Dorsolateral prefrontal cortex (tissue), 122 donors: ENCODE measurements at places on chromosomes 3 and 15. TPM values are rescaled to one million over a fixed set of nuclear protein-coding genes. Genes with fewer than 3 reads are reported as not detected.

The TMOD3 gene
- total RNA-seq: 23.0 TPM

The FBXO40 gene
- 3.8 TPM for total RNA-seq

The SHISA5 gene
- total RNA-seq: 84.1 TPM

The NRROS gene
- 3.3 TPM for total RNA-seq

The POTEB gene
- total RNA-seq: not detected

The MIX23 gene
- total RNA-seq: 19.9 TPM

The GOLGA6L10 gene
- total RNA-seq: 3.0 TPM

GRCh38 chr3:117793622-117794265 lies 1084.2 kb downstream of the TUSC7 start:
- no peak for DNase-seq

DNA sequence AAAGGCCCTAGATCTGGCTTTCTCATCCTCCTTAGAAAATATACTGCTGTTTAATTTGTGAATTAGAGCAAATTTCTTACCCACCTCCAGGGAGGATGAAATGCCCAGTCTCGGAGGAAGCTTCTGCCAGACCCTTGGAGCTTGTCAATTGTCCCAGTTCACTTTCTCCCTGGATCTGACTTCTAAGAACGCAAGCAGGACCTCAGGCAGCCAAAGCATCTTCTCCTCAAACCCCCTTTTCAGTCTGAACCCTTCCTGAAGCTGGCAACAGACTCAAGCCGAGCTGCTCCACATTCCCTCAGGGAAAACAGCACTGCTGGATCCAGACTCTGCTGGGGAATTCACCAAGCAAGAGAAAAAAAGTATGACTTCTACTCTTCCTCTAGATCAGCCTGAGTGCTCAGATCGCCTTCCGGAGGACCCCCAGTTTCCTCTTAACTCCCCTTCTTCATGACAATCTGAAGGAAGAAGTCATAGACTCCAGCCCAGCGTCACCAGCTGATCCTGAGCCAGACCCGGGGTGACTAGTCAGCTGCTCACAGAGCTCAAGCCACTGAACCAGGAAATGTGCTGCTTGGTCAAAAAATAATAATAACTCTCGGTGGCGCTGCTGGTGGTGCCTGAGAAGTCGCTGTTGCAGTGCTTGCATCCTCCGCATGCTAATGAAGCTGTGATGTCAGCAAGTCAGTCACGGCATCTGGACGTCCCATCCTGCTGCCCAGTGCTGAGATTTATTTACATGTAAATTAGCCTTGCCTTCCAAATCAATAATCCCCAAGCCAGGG lies at the start of gene PRICKLE2:
TSS of gene PRICKLE2 (minus strand) at position 641 of the 785 bp plus-strand sequence. CDS start 26,539 bp downstream, outside the sequence.
- peak; percentile 91 for DNase-seq

DNA sequence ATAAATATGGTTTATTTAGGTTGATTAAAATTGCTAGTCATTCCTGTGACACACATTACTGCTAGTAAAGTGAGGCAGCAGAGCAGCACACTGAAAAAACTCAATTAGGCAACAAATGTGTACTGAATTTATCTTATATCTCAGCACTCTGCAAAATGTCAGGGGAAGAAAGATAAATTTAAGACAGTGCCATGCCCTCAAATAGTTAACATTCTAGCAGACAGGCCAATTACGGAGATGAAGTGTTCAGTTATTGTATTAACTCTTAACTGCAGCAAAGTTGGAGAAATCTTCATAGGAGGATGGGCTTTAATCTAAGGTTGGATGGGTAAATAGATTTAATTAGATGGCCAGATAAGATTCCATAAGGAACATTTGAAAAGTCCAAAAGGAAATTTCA lies 127.9 kb downstream of the PCCB start:
- no peak for DNase-seq

DNA sequence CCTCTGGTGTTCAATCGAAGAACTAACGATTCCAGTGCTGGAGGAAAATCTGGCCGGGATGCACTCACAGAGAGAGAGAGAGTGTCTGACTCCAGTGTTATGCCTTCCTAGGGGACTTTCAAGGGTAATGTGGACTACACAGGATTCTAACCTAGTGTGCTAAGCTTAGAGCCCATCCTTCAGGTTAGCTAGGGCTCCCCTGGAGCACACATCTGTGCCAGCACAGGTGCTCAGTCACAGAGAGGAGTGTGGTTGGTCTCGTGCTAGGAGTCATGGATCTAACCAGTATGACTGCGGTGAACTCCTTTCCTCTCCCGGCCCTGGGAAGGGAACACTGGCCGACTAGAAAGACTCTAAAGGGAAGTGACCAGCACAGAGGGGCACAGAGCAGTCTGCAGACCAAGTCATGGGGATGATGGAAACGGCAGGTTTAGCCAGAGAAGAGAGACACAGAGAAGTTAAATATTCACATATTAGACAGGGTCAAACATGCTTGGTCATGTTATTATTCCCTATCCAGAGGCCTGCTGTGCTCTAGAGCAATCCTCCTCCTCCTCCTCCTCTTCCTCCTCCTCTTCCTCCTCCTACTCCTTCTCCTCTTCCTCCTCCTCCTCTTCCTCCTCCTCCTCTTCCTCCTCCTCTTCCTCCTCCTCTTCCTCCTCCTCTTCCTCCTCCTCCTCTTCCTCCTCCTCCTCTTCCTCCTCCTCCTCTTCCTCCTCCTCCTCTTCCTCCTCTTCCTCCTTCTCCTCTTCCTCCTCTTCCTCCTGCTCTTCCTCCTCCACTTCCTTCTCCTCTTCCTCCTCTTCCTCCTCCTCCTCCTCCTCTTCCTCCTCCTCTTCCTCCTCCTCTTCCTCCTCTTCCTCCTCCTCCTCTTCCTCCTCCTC lies 280.3 kb downstream of the XXYLT1 start:
- no peak for DNase-seq

GRCh38 chr15:51955504-51955903 lies 16.1 kb downstream of the LEO1 start:
- DNase-seq: no peak

GRCh38 chr3:188176476-188176875 lies 22.5 kb downstream of the LPP start:
- no peak for DNase-seq

DNA sequence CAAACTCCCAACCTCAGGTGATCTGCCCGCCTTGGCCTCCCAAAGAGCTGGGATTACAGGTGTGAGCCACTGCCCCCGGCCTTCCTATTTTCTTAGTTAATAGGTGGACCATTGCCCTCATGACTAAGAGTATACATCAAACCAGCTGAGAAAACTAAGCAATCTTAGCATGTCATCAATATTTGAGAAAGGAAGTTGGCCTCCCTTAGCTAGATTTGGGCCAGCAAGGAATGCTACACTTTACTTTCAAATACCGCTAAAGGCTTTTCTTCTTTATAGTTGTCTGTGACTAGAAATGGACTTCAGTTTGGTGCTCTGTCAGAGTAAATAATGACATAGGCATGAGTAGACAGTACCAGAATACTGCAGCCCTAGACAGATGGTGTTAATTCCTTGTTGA lies 199.3 kb downstream of the GAP43 start:
- DNase-seq: no peak

GRCh38 chr15:90660195-90660998 lies 56.7 kb upstream of the BLM start:
- no peak for DNase-seq

DNA sequence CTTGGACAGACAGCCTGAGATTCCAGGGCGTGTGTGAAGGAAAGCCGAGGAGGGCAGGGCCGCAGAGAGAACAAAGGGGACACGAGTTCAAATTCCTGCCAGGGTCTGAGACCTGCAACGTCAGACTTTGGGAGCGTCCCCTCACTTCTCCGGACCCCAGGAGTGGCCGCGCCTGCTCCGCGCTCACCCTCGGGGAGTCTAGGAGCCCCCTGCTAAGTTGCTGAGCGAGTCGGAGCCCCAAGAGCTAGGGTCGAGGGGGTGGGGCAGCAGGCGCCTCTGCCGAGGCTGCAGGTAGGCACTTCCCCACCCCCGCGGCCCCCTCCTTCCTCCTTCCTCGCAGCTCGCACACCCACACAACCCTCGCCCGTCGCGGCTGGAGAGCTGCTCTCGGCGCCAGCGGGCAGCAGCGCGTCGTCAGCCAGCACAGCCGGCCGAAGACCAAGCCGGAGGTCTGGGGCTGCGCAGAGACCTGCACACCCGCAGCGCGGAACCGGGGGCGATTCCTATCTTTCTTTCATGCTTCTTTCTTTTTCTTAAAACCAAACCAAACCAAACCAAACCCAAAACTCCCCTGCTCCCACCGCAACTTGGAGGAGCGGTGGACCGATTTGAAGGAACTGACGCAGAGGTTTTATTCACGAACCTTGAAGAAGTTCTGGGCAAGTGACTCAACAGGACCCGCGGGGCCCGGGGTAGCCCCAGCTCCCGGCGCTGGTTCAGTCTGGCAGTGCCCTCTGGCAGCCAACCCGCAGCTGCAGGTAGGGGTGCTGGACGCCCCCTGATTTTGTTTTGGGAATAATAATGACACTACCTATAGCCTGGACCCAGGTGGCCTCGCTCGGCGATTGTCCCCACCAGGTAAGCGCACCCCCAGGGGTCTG lies at the start of gene ANKRD34C:
TSS of gene ANKRD34C (plus strand) at position 352 of the 881 bp plus-strand sequence. CDS start 10,563 bp downstream, outside the sequence.
- no peak for DNase-seq

GRCh38 chr15:40787991-40788390 lies 18.2 kb downstream of the C15orf62 start:
- no peak for DNase-seq

- DNase-seq: no peak
These were observed 42.0 kb downstream of the BFSP2 start for GRCh38 chr3:133441867-133442270.

- no peak for DNase-seq
These were observed 43.5 kb downstream of the UBE2E2 start for GRCh38 chr3:23246651-23247050.

- DNase-seq: no peak
These were observed 680.8 kb downstream of the GBE1 start for GRCh38 chr3:81080608-81081007.

GRCh38 chr15:85545752-85546151 lies 165.3 kb downstream of the AKAP13 start:
- DNase-seq: no peak

DNA sequence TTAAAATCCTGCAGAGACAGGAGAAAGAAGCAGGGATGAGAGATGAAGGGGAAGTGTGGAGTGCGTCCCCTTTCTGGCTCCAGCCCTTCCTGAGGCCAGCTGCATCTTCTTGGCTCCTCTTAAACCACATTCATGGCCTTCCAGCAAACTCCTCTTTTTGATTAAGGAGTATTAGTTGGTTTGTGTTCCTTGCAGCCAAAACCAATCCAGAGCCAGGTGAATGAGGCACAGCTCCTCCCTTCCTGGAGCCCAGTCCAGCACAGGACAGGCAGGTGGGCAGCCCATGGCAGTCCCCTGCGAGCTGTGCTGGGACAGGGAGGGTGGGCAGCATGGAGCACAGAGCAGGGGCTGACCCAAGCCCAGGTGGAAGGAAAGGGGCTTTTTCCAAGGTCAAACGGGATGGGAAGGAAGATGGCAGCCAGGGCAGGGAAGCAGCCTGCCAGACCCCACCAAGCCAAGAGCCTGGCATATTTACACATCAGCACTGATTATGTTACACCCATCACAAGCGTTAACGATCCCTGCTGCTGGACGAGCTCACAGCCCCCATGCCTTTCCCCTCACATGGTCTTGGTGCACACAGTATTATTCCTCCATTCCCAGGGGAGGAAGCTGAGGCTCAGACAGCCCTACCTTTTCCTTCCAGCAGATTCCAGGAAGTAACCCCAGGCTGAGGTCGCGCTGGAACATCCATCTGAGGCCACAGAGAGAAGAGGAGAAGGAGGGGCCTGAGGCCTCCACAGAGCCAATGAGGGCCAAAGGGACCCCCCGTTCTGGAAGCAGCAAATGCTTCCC lies 175.6 kb downstream of the SMAD6 start:
- DNase-seq: no peak

- no peak for DNase-seq
These were observed 473 bp downstream of the FHIT start for GRCh38 chr3:61250784-61251173.

- no peak for DNase-seq
These were observed 3.0 kb upstream of the EDEM1 start for GRCh38 chr3:5184499-5184898.

GRCh38 chr3:171831936-171832335 lies 11.2 kb upstream of the TMEM212 start:
- no peak for DNase-seq
